ENCODE measurements at places on chromosomes 6 and 20.

DNA sequence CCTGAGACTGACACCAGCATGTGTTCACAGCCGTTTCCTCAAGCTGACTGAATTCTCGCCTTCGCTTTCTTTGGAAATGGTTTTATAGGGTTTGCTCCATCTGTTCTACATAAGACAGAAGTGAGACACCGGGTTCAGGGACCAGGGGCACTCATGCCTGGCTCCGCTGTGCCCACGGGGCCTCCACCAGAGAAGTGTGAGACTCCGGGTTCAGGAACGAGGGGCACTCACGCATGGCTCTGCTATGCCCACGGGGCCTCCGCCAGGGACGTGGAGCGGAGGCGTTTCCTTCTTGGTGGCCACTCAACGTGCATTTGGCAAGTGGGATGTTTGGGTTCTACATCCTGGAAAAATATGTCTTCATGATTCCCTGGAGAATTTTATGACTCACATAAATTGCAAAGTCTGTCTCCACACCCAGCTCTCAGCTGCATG is 106.6 kb downstream of the RNASET2 start:
- DNase-seq: no peak

GRCh38 chr6:3607171-3607570 is 144.3 kb downstream of the PXDC1 start:
- DNase-seq: no peak

DNA sequence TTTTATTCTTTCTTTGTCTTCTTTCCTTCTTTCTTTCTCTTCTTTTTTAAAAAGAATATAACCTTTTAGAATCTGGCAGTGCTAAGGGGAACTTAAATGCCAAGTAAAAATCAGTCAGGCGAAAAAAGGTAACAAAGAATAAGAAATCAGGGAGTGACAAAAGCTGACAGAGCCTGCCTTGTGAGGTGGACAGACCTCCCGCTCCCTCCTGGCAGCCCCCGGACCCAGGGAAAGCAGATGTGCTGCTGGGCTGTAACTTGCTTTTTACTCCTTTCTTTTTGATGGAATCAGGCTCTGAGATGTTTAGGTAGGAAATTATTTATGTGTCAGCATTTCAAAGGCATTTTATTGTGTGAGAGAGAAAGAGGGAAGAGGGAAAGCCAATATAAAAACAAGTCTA is 95.5 kb upstream of the TRAF3IP2 start:
- DNase-seq: no peak

DNA sequence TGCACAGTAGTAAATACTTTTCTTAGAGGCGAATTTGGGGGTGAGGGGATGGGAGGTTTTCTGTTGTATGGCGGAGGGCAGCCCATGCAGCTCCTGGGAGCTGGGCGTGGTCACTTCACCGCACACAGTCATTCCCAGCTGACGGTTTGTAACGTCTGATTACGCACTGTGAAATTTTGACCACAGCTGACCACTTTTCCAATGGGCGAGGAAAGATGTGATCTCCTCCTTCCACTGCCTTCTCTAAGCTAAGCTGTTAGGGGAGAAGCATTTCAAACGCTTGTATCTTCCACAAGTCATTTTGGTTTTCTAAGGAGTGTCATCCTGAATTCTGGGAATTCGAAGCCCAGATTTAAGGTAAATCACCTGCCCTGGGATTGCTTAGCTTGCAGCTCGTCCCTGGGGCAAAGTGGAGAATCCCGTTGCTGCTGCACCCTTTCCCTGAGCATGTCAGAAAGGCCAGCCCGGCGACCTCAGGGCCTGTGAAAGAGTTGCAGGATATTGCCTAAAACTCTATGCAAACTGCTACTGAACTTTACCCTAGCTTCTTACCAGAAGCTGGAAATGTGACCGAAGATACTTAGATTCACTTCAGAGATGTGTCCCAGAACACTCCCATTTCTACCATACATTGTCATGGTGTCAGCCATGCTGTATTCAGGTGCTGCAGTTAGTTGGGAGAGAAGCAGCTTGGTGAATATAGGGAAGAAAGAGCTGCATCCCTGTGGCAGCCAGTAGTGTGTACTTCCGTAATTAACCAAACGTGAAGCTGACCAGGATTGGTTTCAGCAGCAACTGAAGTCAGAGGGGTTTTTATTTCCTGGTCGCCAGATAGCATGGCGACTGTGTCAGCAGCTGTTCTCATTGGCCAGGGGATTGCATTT is 58.9 kb downstream of the RREB1 start:
- DNase-seq: peak; percentile 55

- no peak for DNase-seq
Measured at GRCh38 chr6:169370666-169371343, 117.2 kb upstream of the THBS2 start.

GRCh38 chr20:37697314-37697713 is 3.5 kb downstream of the CTNNBL1 start:
- DNase-seq: no peak

- DNase-seq: no peak
Measured at GRCh38 chr6:170018422-170018935, 267.1 kb downstream of the ERMARD start.

GRCh38 chr6:4486568-4487315 is 289.5 kb upstream of the CDYL start:
- peak; percentile 34 for DNase-seq

DNA sequence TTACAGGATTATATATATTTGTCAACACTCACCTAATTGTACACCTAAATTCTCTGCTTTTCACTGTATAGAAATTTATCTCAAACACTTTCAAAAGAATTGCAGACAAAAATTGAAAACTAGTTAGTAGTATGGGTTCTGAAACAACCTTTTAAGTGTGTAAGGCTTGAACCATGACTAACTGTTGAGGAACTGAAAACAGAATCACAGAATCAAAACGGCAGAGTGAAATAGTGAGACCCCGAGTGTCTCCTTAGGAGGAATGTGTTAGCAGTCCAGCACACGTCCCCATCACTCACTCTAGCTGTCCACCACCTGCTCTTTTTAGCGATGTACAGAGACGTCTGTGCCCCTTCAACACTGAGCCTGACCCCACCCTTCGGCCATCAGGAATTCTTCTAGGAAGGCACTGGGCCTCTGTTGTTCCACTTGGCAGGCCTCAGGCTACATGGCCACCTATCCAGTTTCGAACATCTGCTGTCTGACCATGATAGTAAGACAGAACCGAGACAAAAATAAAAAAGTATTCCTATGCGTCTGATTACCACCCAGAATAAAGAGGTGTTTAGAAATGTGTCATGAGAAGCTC is 227.4 kb downstream of the C6orf118 start:
- DNase-seq: no peak

All from astrocyte of the hippocampus (primary cell).